ENCODE measurements at places on chromosomes 6 and 20.

- no peak for DNase-seq
Measured at GRCh38 chr6:69866351-69866769, at the start of gene COL19A1. COL19A1 (plus strand) TSS chr6:69866556; CDS start chr6:69879568, 13,012 bp downstream.

- no peak for DNase-seq
Measured at GRCh38 chr6:37696220-37696840, 1.4 kb downstream of the MDGA1 start.

DNA sequence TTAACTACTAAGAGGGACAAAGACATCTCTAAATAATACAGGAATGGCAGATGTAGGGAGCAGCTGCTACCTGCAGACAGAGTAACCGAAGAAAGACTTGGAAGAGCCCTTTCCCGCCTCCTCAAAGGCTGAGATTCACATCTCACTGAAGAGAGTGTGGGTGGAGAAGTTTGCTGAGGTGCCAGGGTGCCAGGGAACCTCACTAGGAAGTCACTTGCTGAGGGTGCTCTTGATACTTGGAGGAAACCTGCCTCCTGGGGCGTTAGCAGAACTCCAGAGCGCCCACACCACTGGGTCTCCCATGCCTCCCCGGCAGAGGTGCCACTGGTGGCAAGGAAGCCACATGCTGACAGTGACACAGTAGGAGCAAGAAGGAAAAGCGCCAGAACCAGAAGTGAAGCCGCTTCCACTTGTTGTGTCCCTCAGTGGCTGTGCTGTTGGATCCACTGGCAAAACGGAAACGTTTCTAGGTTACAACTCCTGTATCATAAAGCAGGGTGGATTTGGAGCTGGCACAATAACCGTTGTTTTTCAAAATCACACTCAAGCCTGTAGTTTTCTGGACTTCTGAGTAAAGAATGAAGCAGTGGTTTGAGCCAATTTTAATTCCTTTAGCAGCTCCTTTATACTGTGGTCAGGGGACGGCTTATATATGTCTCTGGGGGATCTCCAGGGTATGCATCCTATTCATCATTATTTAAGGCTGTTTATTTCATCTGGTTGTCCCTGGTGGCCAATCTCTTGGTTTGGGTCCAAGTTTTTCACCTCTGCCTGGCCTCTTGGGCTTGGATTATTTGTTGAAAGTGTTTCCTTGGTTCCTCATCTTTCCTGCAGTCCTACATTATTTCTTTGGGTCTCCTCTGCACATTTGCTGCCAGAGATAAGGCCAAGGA, 64.5 kb downstream of the CDC5L start:
- DNase-seq = no peak

- DNase-seq = no peak
Measured at GRCh38 chr20:21609981-21610380, 95.5 kb upstream of the PAX1 start.

DNA sequence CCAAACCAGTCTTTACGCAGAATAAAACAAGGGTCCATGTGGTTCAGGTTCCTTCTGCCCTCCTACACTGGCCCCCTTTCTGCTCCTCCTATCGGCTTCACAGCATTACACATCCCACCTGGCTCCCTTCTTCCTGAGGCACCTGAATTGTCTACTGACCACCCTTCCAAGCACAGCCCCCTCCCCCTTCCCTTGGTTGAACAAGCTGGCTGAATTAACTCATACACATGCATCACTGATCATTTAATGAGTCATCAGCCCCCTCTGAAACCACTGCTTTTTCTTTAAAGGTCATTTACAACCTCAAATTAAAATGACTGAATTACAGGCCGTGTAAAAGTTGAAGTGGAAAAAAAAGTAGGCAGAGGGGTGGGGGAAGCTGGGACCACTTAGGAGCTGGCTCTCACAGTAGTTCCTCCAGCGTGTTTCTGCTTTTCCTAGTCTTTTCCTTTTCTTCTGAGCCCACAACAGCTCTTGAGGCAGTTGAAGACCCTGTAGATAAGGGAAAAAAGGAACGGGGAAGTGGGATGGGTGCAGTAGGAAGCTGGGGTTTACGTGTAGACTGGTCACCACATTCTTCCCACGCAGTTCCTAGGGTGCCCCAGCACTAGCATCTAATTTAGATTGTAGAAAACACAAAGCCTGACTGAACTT, 67.6 kb downstream of the FYN start:
- no peak for DNase-seq

GRCh38 chr6:45488889-45489288, 111.2 kb upstream of the SUPT3H start:
- DNase-seq = no peak

GRCh38 chr6:121755485-121755884, 320.0 kb downstream of the GJA1 start:
- no peak for DNase-seq

DNA sequence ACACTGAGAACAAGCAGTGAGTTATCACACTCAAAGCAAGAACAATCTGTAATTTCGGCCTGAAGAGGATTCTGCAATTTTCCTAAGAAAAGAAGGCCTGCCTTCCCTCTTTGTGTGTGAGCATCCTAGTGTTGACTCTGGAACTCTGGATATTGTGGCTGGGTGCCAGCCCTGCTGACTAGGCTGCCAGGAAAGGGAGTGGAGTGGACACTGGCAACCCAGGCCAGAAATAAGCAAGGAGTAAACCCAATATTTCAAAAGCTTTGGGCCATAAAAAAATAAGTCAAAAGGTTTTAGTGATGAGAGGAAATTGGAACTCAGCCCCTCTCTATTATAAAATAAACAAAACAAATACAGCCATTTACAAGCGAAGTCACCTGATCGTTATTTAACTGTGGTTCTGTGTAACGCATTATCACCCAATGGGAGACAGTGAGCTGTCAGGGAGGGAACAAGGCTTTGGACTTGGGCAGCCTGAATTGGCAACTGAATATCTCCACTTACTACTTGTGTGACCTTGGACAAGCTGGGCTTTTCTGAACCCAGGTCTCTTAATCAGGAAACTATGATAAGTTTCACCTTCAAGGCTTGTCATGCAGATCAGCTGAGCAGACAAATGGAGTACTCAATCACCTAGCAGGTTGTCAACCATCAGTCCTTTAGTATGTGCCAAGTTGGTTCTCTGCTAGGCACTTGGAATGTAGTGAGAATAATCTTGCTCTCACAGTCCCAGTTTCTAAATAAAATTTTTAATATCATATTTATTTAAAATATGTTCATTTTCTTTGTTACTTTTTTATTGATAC, 196.2 kb downstream of the PAX1 start:
- no peak for DNase-seq

DNA sequence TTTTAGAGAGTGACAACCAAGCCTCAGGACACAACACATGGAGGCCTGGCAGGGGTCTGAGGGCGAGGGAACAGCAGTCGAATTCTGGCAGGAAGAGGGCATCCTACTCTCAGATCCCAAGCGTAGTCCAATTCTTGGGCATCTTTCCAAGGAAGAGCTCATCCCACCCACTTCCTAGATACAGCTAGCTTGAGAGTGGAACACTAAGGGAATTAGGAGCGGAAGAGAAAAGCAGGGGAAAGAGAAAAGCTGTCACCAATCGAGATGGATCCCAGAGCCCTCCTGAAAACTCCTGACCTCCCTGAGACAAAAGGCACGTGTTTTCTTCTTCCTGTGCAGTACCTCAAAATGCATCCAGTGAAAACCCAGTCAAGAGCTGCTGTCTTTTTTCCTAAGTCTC, 67.1 kb downstream of the GFOD1 start:
- DNase-seq = no peak

DNA sequence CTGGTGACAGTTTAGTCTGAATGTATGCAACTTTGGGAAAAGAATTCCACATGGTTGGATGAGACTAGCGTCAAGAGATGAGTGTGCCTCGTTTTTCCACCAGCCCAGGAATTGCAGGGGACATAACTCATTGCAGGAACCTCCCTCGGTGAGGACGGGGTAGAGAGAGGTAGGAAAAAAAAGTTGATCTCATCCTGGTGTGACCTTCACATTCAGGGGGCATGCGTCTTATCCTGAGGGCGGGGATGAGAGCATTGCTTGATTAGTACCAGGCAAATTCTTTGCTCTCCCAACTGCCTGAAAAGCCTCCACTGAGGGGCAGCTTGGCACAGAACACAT, 11.8 kb downstream of the TLDC2 start:
- no peak for DNase-seq

GRCh38 chr6:10553871-10554270, 32.7 kb downstream of the GCNT2 start:
- DNase-seq = no peak

GRCh38 chr20:48198929-48199451, 413.7 kb upstream of the SULF2 start:
- peak; percentile 77 for DNase-seq

DNA sequence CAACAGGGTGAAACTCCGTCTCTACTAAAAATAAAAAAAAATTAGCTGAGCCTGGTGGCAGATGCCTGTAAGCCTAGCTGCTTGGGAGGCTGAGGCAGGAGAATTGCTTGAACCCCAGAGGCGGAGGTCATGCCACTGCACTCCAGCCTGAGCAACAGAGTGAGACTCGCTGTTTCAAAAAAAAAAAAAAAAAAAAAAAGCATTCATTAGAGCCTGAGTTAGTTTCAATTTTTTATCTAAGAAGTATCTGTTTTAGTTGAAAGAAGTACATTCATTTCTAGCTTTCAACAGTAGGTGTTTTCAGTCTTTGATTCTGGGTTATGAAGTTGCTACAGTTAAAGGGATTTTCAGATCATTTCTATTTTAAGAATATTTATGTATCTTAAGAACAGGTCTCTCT, 42.2 kb downstream of the ZNF292 start:
- no peak for DNase-seq

- DNase-seq = no peak
Measured at GRCh38 chr20:37543828-37544227, 16.2 kb upstream of the BLCAP start.

DNA sequence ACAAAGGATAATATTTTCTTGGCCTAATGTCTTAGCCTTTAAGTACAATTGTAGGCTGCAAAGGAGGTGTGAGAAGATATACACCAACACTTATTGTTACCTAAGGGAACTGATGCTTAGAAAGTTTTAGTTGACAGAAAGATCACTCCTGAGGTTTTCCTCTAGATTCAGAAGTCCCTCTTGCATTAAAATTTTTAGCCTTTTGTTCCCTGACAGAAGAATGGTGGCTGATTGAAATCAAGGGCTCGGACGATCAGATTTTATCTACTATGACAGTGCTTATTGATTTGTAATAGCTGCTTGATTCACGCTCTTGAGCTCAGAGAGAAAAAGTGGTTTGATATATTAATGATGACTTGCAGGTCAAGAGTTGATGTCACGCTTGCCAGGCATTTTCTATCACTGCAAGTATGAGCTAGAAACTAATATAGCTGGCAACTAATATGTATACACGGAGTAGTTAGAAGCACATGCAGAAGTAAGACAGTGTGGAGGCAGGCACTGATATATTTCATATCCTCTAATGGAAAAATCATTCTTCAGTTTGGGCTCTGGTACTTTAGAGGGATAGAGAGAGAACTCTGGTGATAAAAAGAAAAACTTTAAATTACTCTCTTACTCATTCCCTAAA, 246.6 kb upstream of the ID4 start:
- DNase-seq = no peak

DNA sequence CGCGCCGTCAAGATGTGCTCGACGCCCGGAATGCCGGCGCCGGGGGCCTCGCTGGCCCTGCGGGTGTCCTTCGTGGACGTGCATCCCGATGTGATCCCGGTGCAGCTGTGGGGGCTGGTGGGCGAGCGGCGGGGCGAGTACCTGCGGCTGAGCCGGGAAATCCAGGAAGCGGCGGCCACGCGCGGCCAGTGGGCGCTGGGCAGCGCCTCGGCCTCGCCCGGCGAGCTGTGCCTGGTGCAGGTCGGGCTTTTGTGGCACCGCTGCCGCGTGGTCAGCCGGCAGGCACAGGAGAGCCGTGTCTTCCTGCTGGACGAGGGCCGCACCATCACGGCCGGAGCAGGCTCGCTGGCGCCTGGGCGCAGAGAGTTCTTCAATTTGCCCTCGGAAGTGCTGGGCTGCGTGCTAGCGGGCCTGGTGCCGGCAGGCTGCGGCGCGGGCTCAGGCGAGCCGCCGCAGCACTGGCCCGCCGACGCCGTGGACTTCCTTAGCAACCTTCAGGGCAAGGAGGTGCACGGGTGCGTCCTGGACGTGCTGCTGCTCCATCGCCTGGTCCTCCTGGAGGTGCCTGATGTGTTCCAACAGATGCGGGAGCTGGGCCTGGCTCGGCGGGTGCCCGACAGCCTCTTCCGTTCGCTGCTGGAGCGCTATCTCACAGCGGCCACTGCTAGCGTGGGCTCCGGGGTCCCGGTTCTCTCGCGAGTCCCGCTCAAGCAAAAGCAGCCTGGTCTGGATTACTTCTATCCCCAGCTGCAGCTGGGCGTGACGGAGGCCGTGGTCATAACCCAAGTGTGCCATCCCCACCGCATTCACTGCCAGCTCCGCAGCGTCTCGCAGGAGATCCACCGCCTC, 656 bp downstream of the TDRD6 start:
- DNase-seq = no peak

- no peak for DNase-seq
Measured at GRCh38 chr20:56909918-56910714, 281.0 kb downstream of the TFAP2C start.

DNA sequence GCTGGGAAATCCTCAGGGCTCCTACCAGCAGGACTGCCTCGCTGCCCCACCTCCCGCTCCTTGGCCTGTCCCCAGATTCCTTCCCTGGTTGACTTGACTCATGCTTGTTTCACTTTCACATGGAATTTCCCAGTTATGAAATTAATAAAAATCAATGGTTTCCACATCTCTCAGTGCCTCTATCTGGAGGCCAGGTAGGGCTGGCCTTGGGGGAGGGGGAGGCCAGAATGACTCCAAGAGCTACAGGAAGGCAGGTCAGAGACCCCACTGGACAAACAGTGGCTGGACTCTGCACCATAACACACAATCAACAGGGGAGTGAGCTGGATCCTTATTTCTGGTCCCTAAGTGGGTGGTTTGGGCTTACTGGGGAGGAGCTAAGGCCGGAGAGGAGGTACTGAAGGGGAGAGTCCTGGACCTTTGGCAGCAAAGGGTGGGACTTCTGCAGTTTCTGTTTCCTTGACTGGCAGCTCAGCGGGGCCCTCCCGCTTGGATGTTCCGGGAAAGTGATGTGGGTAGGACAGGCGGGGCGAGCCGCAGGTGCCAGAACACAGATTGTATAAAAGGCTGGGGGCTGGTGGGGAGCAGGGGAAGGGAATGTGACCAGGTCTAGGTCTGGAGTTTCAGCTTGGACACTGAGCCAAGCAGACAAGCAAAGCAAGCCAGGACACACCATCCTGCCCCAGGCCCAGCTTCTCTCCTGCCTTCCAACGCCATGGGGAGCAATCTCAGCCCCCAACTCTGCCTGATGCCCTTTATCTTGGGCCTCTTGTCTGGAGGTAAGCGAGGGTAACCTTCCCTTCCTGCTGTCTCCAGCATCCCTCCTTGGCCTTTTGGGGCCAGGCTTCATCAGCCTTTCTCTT, at the start of gene CFB:
Gene CFB, plus strand, starts transcription at position 589 of the 863 bp plus-strand sequence. Its CDS starts 127 bp downstream, at position 716.
- DNase-seq = peak; percentile 46

GRCh38 chr20:25408170-25408547, 686 bp downstream of the GINS1 start:
- DNase-seq = no peak

GRCh38 chr6:11172501-11173327, 59.8 kb downstream of the NEDD9 start:
- no peak for DNase-seq
